Skeletal muscle cell (primary cell): ENCODE measurements at places on chromosomes 6 and 20.

DNA sequence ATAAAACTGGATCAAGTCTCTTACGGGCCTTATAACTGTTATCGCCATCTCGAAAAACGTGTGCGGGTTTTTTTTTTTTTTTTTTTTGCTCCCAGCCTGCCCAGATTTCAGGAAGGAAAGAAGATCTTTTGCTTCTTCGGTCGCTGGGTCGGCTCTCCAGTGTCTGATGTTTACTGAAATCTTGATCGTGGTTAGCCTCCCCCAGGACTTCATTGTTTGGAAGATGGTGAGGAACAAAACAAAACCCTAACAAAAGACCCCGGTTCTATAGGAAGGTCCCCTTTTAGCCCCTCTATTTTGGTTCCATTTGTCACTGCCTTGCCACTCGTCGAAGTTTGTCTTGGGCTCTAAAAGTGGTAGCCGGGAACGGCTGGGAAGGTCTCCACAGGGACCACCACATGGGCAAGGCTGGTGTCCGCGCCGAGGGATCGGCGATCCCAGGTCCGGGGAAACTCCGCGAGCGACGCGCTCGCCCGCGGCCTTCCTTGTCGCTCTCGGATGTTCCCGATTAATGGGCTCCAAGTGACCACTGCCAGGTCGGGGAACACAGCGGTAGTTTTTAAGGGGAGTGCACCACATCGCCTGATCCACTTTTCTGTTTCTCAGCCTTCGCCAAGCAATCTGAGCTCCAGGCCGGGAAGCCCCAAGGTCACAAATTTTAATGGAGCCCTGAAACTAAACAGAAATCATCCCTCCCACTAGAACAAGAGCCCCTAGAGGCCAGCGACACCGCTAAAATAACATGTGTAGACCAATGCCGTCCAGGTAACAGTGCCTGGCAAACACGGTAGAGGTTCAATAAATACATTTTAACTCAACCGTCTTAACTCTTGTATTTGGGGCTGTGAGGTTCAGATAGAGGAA lies 27.0 kb downstream of the TRIM27 start:
- no peak for DNase-seq

- no peak for DNase-seq
Observed at GRCh38 chr6:16414205-16414604, 175.8 kb downstream of the GMPR start.

- DNase-seq, result no peak
Observed at GRCh38 chr6:137867685-137868509, 838 bp downstream of the TNFAIP3 start.

DNA sequence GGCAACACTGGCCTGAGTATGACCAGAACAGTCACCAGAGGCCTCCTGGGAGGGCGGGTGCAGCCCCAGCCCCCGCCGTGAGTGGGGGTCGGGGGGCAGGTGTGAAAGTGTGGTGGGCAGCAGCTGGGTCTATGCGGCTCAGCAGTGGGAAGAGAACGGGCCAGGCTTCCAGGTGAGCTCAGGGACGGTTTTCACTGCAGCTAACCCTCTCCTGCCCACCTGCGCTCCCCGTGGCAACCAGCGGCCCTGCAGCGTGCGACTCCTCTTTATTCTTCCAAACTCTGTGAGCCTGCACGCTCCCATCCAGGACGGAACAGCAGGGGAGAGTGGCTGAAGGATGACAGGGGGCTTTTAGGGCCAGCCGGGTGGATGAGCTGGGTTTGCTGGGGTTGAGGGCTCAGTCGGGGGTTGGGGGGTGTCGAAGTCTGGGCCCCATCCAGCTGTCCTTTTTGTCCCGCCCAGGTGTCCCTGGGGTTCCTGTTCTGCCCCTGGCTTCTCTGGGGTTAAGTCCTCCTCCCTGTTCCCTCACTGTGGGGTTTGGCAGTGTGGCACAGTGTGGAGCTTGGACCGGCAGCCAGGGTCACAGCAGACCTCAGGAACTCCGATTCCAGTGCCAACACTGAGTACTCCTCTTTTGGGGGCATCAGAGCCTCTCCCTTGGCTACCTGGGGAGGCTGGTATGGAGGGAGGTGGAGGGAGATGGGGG lies 859 bp upstream of the BIRC7 start:
- DNase-seq, result no peak

DNA sequence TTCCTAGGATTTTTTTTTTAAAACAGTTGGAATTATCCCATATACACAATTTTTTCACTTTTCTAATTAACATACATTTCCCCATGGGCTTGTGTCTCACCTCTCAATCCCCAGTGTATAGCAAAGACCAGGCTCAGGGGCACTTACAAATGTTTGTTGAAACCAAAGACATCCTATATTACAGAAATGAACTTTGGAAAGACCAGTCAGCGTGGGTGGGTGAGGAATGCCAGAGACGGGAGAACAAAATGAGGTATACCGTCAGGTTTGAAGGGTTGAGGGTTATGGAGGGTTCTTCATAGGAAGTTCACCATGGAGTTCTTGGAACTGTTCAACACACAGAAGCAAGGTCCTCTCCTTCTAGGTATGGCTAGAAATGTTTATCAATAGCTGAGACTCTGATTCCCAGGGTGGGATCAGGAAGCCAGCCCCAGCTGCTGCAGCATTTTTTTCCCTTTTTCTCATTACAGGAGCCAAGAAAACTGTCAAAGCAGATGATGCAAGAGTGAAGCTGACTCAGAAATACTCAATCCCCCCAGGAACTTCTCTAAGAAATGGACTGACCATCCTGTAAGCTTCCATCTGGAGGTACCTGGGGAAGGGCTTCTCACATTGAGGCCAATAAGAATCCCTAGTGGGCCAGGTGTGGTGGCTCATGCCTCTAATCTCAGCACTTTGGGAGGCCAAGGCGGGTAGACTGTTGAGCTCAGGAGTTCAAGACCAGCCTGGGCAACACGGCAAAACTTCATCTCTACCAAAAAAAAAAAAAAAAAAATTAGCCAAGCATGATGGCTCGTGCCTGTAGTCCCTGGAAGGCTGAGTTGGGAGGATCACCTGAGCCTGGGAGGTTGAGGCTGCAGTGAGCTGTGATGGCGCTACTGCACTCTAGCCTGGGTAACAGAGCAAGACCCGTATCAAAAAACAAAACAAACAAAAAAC lies 15.9 kb upstream of the TBC1D20 start:
- DNase-seq, result peak; percentile 70

DNA sequence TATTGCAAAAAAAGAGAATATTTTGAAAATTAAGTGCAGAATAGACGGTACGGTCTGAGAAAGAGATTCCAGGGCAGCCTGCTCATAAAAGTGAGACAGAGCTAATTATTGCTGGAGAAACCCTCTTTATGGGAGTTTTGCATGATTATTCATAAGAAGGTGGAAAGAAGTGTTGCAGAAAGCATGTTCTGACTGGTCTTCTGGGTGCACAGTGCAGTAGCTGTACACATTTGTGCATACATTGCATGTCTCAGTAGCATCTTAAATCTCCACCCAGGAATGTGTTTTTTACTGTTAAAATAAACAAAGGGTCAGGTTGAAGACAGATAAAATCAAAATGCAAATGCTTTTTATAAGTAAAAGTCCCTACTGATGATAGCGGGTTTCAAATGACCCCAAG lies 1813.6 kb upstream of the DEFB115 start:
- no peak for DNase-seq

- DNase-seq, result no peak
Observed at GRCh38 chr20:62309198-62309944, 6.6 kb downstream of the ADRM1 start.

DNA sequence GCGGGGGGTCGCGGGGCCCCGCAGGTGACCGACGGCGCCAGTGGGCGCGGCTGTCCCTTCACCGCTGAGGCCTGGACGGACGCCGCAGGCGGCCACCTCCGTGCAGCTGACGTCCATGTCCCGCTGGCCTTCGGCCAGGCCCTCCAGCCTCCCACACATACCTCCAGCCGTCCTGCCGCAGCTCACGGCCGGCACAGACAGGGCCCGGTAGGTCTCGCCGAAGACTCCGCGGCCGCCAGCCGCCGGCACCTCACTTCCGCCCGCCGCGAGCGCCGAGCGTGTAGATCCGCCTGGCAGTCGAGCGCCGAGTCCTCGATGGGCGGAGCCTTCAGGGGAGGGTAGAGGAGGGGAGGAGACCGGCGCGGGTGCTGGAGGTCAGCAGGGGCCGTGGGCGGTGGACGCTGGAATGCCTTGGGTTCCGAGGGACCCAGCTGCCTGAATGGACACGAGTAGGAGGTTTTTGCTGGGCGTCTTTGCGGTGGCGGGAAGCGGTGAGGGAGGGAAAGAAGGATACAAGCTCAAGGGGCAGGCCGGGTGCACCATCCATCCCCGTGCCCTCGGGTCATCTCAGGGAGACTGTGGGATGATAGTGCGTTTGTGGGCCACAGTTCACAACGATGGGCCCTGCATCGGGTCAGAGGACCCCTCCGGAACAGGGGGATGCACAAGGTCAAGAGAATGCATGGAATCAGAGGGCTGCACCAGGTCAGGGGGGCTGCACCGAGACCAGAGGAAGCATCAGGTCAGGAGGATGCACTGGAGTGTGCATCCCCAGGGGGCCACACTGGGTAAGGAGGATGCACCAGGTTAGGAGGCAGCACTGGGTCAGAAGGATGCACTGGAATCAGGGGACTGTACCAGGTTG lies at the start of gene EXOC2:
Gene EXOC2 (minus strand): TSS at position 282 of the 865 bp plus-strand sequence. CDS start 55,321 bp downstream, outside the sequence.
- DNase-seq, result peak; percentile 39

- no peak for DNase-seq
Observed at GRCh38 chr6:135030056-135030473, 24.6 kb downstream of the HBS1L start.

GRCh38 chr6:66396549-66396948 lies 689.5 kb upstream of the EYS start:
- no peak for DNase-seq

GRCh38 chr6:8005136-8005535 lies 59.1 kb downstream of the BLOC1S5 start:
- no peak for DNase-seq

GRCh38 chr20:32960222-32960518 lies 44.1 kb downstream of the SUN5 start:
- no peak for DNase-seq

DNA sequence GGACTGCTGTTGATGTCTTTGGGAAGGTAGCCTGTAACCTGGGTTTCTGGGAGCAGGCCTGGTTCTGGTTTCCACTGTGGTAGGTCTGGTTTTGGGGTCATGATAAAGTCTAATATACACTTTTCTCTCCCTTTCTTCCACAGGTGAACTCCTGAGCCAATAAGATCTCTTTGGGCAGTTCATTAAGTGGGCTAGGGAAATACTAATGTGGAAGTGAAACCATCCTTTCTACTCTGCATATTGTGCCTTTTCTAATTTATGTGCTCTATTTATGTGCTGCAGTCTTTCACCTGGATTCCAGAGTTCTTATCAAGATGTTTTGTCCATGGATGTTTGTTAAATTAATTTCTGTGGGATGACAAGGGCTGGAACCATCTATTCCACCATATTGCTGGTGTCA lies 165.7 kb upstream of the PTPRK start:
- DNase-seq, result no peak

DNA sequence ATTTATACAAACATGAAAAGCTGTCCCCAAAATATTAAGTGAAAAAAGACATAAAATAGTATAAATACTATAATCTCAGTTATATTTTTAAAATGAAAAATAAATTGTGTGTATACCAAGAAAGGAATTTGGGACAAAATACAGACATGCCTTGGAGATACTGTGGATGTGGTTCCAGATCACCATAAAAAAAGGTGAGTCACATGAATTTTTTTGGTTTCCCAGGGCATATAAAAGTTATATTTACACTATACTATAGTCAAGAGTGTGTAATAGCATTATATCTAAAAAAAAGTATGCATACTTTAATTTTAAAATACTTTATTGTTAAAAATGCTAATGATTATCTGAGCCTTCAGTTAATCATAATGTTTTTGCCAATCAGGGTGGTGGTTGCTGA lies 17.4 kb upstream of the SDHAF4 start:
- DNase-seq, result no peak

- DNase-seq, result no peak
Observed at GRCh38 chr20:47705497-47705856, 79.8 kb downstream of the SULF2 start.

DNA sequence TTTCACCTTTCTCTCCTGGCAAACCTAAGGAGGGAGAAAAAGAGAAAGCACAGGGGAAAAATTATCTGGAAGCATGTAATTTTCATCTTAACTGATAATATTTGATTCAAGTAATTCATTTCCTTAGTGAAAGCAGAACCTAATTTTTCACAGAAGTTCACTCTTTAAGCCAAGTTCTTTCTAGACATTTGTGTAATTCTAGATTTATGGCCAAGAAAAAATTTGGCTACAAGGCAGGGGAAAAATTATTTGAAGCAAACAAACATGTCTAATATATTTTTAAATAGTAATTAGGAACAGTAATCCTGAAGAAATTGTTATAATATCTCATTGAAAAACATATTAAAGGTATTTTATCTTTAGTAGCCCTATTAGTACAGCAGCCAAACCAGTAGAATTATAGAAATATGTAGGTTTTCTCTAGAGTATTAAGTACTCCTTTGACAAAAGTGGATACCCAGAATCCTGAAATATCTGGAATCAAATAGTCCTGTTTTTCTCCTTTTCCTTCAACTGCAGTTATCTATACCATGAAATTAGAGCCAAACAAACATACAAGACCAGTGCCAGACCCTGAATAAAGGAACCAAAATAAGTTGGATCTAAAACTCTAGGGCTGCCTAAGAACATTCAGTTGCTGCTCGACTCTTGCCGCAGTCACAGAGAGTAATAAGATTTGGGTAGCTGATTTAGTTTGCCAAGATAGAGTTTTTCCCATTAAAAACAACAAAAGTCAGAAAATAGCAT lies 116.5 kb downstream of the COL12A1 start:
- no peak for DNase-seq

DNA sequence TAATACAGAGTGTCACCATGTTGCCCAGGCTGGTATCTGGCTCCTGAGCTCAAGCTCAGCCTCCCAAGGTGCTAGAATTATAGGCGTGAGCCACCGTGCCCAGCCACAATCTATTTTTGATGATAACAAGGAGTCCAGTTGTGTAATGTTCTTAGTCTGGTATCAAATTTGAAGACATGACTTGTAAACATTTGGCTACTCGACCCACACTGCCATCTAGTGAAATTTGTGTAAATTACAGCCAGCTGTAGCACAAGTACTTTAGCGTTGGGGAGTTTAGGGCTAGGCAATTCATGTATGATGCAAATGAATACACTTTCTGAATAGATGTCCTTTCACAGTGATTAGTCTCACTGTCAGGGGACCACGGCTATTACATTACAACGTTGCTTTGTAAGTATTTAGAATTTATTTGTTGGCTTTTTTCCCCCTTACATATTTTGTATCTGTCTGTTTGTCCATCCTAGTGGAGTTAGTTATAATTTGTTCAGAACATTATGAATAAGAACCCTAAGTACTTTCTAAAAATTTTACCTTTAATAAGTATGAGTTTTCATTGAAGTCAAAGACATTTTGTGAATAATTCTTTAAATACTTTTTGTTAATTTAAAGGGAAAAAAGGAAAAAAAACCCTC lies 139.7 kb downstream of the PRDM13 start:
- peak; percentile 26 for DNase-seq

- no peak for DNase-seq
Observed at GRCh38 chr20:57482148-57482547, 42.8 kb downstream of the CTCFL start.

GRCh38 chr6:140486450-140487361 lies 1112.3 kb upstream of the CITED2 start:
- DNase-seq, result no peak

- DNase-seq, result no peak
Observed at GRCh38 chr6:106895703-106896040, 78.9 kb downstream of the CD24 start.
